ENCODE measurements at places on chromosomes 12 and 14.
A peak's percentile ranks its signal among the peaks of the same experiment; 100 is the strongest.

GRCh38 chr14:57732463-57733285 is 133.2 kb downstream of the SLC35F4 start:
- DNase-seq = peak; percentile 17

DNA sequence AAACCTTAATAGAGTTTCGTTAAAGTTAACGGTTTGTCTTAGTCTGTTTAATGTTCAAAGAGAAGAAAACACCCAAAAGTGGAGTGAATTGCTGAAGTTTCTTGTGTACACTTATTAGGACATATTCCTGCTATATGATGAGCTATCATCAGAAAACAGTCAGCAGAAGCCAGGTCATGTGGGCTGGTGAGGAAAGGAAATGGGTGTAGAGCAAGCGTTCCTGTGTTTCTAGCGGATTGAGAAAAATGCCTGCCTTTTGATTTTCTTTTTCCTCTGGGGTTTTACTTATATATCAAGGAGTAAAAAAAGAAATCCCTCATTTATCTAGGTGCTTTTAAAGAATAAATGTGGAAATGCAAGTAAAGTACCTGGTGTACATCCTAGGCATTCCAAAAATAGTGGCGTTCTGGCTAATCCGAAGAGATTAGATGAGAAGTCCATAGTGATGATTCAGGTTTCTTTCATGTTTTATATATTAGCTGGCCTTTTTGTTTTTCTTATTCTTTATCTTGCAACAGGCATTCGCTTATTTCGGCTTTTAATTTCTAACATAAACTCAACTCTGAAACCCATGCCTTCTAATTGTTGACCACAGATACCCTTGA is 50.7 kb downstream of the FLRT2 start:
- DNase-seq = no peak

GRCh38 chr14:75757644-75758402 is 96.8 kb downstream of the TTLL5 start:
- no peak for DNase-seq

GRCh38 chr12:129211862-129212630 is 358.8 kb downstream of the GLT1D1 start:
- no peak for DNase-seq

- no peak for DNase-seq
Measured at GRCh38 chr14:50488521-50488920, 43.8 kb downstream of the MAP4K5 start.

- no peak for DNase-seq
Measured at GRCh38 chr12:38555620-38556591, 239.3 kb downstream of the ALG10B start.

- no peak for DNase-seq
Measured at GRCh38 chr12:47350062-47350408, 270.3 kb upstream of the AMIGO2 start.

- DNase-seq = no peak
Measured at GRCh38 chr14:29410581-29410980, 517.1 kb downstream of the PRKD1 start.

DNA sequence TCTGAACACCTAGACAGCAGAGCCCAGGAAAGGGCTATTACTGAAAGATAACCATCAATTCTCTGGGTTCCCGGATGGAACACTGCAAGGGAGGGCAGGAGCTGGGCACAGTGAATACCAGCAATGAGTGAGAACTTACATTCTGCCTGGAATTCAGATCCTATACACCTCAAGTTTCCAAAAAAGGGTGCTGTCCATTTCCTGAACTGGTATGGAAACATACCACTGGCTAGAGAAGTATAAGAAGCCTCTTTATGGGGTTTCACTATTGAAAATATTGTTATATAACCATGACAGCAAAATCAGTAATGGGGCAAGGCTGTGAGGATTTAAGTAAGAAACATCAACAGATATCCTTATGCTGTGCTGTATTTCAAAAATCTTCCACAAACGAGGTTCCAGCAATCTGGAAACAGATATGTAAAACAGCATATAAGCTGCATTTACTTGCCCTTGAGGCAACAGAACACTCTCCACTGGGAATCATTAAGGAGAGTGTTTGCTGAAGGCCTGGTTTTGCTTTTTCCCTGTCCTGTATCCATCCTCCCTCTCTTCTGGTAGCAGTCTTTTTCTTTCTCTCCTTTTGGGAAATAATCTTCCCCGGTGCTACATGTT is 53.3 kb upstream of the GTF2A1 start:
- no peak for DNase-seq

- DNase-seq = no peak
Measured at GRCh38 chr14:100972118-100972897, 68.8 kb upstream of the RTL1 start.

GRCh38 chr12:56338308-56339157 is at the start of gene IL23A:
Gene IL23A (plus strand): TSS chr12:56338884. CDS start chr12:56339045, 161 bp downstream.
- no peak for DNase-seq

GRCh38 chr14:35380794-35381193 is 23.8 kb downstream of the NFKBIA start:
- no peak for DNase-seq

- DNase-seq = no peak
Measured at GRCh38 chr14:61761557-61761956, 663 bp upstream of the SNAPC1 start.

DNA sequence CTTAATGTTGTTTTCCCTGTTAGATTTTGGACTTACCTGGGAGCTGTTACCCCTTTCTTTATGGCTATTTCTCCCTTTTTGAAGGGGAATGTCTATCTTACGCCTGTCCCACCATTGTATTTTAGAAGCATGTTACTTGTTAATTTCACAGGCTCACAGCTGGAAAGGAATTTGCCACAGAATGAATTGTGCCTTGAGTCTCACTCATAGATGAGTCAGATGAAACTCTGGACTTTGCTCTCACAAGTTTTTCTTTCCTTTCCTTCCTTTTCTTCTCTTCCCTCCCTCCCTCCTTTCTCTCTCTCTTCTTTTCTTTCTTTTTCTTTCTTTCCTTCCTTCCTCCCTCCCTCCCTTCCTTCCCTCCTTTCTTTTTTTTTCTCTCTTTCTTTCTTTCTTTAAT is 9.3 kb upstream of the ATF7IP start:
- no peak for DNase-seq

- no peak for DNase-seq
Measured at GRCh38 chr12:124390442-124391097, 95.7 kb downstream of the RFLNA start.

DNA sequence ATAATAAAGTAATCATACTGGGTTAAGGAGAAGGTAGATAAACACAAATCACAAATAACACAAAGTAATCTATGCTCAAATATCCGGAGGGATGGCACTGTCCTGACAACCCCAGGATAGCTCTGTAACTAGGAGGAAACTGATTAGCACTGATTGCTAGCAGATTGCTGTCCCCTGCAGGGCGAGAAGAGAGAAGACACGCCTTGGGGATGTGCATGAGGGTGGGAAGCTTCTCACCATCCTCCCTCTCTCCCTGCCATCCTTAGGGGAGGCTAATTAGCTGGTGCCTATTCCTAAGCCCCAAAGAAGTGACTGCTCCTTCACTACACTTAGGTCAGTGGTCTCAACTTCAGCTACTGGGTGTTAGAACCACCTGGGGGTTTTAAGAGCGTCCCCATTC is 27.0 kb upstream of the TMEM260 start:
- no peak for DNase-seq

GRCh38 chr14:92726135-92726932 is 22.1 kb downstream of the LGMN start:
- DNase-seq = no peak

GRCh38 chr12:65854629-65855028 is 30.3 kb downstream of the HMGA2 start:
- no peak for DNase-seq

Measured in NCI-H526 (cell line).